ENCODE measurements at places on chromosomes 5 and 9.

DNA sequence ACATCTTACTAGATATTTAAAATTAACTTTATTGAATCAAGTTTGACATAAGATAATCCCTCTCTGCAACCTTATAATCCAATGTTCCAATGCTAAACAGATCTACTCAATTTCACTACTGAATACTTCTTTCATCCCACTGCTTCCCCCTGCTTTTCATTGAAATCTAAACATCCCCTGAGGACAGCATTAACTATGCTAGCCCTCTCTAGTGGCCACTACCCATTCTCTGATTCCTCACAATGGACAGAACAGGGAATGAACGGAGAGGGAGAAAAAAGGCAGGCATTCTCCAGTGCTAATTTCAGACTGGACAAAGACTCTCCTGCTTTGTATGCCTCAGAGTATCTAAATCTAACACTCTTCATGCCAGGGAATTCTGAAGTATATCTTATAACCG lies 54.3 kb upstream of the RGS7BP start:
- no peak for DNase-seq

DNA sequence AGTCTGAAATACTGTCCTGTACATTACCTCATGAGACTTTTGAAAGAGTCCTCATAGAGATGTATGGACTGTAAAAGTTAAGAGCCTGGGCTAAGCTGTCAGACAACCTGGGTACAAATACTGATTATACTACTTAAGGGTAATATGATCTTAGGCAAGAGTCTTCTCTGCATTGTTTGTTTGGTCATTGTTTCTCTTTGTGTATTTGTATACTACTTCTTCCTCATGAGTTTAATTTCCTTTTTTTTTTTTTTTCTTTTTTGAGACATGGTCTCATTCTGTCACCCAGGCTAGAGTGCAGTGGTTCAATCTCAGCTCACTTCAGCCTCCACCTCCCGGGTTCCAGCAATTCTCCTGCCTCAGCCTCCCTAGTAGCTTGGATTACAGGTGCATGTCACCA lies 2.6 kb upstream of the PFDN1 start:
- DNase-seq = no peak

- no peak for DNase-seq
These were observed 23.8 kb downstream of the CD14 start for GRCh38 chr5:140609126-140609525.

DNA sequence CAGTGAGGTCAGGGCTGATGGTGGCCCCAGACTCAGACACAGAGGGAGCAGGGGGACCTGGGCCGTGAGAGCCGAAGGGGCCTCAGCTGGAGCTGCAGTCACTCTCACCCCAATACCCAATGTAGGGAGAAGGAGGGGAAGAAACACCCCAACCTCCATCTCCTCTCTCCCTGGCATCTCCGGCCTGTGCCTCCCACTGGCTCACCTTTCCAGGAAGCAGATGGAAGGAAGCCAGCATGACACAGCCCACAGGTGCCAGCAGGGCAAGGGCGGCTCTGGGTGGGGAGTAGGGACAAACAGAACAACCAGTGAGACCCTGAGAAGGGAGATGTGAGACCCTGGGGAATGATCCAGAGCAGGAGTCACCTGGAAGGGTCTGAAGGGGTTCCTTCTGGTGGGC lies 3.0 kb upstream of the CRB2 start:
- DNase-seq = no peak

GRCh38 chr5:168300326-168301182 lies 9.1 kb downstream of the WWC1 start:
- DNase-seq = no peak
